K562 (cell line): ENCODE measurements at places on chromosomes 2 and 18.

GRCh38 chr18:61982475-61982874 is 89.7 kb upstream of the RNF152 start:
- DNase-seq = no peak

DNA sequence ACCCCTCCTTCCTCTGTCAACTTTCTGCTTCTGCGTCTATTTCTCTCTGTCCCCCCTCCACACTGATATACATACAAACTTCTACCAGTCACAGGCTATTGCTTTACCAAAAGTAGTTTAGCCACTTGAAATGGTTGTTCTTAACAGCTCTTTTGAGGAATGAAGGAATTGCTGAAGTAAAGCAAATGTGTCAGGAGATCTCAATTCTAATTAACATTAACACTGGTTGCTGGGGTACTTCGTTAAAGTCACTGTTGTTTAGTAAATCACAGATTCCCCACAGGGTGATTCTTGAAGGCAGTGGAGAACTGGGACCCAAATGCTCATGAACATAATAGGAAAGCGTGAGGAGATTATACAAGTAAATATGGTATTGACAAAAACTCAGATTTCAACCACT is 232.8 kb downstream of the NYAP2 start:
- DNase-seq = no peak

- no peak for DNase-seq
These were observed 35.7 kb upstream of the TAF4B start for GRCh38 chr18:26190506-26190905.

DNA sequence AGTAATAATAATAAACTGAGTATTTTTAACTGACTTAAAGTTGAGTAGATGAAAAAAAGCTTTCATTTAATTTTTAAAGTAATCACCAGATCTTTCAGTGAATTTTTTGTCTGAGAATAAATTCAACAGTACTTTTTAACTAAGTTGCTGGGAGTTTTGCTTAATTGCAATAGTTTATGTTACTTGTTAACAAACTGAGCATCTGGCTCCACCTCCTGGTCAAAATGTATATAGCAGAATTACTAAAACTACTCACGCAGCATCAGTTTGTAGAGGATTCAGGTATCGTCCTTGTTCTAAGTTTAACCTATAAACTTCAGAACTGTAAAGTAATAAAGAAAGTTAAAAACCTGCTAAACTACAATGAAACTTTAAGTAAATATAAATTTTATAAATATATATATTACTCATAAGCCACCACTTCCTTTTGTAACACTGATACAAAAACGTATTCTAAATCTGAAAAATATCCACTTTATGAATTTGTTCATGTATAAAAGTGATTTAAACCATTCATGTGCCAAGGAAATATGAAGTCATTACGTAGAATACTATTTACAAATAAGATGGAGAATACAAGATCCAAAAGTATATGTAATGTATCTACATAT is 21.3 kb downstream of the NOL10 start:
- DNase-seq = peak; percentile 77

DNA sequence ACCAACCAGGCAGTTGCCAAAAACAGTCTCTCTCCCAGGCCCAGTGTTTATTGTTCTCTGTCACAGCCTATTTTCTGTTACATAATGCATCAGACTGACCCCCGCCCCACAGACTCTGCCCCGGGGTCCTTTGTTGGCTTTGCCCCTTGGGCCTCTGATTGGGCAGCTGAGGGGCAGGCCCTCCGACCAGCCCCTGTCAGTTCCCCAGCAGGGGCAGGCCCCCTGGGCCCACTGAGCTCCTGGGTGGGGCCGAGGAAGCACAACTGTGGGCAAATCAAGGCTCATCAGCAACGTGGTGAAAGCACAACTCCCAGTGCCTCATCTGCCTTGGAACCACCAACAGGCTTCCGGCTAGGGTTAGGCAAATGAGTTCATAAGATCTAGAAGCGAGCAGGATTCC is 160.1 kb upstream of the MYCN start:
- DNase-seq = no peak

- DNase-seq = no peak
These were observed 335.1 kb downstream of the METTL4 start for GRCh38 chr18:2236232-2236631.
